ENCODE measurements at places on chromosomes 11 and 22.
A peak's percentile ranks its signal among the peaks of the same experiment; 100 is the strongest.

- no peak for DNase-seq
These were observed 104.5 kb downstream of the CHST1 start for GRCh38 chr11:45560913-45561281.

GRCh38 chr22:49699928-49700498 lies 127.7 kb downstream of the BRD1 start:
- DNase-seq = no peak

DNA sequence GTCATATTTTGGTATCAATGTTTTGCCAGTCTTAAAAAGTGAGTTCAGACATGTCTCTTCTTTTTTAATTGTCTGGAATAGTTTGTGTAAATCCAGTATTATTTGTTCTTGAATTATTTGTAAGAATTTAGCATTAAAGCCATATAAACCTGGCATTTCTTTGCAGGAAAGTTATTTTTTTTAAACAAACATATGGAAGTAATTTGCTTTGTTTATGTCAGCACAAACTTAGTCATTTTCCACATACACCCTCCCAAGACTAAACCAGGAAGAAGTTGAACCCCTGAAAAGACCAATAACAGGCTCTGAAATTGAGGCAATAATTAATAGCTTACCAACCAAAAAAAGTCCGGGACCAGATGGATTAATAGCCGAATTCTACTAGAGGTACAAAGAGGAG lies 9.1 kb upstream of the CCDC81 start:
- DNase-seq = no peak

GRCh38 chr11:19711911-19712280 lies 741 bp upstream of the NAV2 start:
- no peak for DNase-seq

GRCh38 chr11:119486016-119486415 lies 63.0 kb upstream of the THY1 start:
- no peak for DNase-seq

- no peak for DNase-seq
These were observed 56.8 kb downstream of the C22orf31 start for GRCh38 chr22:29004647-29005371.

- DNase-seq = peak; percentile 83
These were observed 35.8 kb downstream of the MAML2 start for GRCh38 chr11:96306933-96307775.

DNA sequence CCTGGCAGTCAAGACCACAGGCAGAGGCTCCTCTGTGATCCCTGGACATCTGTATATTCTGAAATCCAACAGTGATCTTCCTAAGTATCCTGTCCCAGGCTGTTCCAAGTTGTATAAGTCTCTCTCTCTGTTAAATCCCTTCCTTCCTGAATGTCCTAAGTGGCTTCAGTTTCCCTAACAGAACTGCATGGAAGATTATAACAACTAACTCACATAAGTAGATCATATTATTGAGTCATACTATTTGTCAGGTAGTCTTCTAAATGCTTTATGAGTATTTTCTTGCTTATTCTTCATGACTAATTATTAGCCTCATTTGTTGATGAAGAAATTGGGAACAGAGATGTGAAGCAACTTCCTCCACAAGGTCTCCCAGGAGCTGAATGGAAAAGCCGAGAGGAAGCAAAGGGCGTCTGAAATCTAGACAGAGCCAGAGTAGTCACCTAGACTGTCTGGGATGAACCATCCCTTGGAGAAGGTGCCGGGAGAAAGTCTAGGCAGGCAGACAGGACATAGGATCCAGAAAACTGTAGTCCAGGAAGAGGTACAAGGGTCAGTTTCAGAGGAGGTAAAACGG lies 93.2 kb upstream of the FAT3 start:
- no peak for DNase-seq

DNA sequence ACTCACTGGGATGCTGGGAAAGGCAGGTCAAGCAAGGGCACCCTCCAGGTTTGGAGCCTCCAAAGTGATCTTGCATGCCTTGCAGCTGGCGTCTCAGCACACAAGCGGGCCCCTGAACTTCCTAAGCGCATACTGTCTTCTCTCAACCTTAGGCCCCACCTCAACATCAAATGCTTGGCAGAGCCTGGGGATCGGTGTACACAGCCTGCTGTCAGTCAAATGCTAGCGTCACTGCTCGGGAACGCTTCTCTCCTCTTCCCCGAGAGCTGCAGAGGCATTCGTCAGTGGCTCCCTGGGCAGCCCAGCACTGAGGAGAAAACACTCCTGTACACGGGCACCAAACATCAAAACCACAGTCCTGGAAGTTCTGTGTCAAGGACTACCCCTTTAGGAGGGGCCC lies 124.9 kb downstream of the C11orf58 start:
- no peak for DNase-seq

GRCh38 chr11:131246156-131246555 lies 124.3 kb upstream of the NTM start:
- no peak for DNase-seq

DNA sequence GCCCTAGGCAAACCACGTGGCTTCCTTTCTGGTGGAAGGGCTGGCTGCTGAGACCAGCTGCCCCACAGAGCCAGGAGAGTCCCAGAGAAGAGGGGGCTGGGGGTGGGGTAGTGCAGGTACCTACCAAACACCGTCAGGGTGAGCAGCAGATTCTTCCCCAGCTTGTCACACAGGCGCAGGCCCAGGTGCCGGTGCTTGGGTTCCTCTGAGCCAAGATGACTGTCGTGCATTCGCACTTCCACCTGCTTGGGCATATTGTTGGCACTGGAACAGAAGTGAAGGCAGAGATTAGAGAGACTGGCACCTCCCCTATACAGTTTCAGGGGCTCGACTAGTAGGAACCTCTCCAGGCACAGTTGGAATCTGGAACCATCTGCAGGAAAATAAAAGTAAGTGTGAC lies 102.1 kb downstream of the SLC1A2 start:
- no peak for DNase-seq

- peak; percentile 79 for DNase-seq
These were observed 124.3 kb downstream of the DBX1 start for GRCh38 chr11:20035701-20036601.

GRCh38 chr22:45162531-45162930 lies 1.2 kb upstream of the NUP50 start:
- DNase-seq = no peak

GRCh38 chr22:20036084-20036482 lies 15.2 kb downstream of the TANGO2 start:
- no peak for DNase-seq

DNA sequence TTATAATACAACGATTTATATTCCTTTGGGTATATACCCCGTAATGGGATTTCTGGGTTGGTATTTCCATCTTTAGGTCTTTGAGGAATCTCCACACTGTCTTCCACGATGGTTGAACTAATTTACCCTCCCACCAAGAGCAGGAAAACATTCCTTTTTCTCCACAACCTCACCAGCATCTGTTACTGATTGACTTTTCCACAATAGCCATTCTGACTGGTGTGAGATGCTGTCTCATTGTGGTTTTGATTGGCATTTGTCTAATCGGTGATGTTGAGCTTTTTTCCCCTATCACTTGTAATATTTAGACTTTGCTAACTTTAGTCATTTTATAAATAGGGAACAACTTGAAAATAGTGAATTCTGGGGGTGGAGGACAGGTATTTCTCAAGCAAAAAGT lies 58.1 kb downstream of the PPFIA1 start:
- no peak for DNase-seq

GRCh38 chr11:114148013-114148382 lies 88.5 kb downstream of the ZBTB16 start:
- DNase-seq = no peak

- DNase-seq = no peak
These were observed 124.6 kb downstream of the GRIA4 start for GRCh38 chr11:105734426-105734825.

GRCh38 chr11:64391839-64392238 lies 32.9 kb downstream of the RPS6KA4 start:
- DNase-seq = no peak

DNA sequence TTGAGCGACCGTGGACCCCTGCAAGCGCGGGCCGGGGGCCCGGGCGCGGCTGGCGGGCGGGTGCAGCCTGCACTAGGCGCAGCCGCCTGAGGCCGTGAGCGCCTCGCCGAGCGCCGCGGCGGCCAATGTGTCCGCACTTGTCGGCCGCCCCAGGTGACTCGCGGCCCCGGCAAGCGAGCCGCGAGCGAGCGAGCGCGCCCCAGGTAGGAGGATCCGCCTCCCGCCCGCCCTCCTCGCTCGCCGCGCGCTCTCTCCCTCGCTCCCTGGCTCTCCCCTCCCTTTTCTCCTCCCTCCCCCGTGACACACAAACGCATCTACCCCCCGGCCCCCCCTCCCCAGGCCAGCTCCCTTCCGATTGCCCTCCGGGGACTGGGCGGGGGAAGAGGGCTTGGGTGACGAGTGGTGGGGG lies at the start of gene WNT7B:
WNT7B (minus strand) TSS at position 160 of the 409 bp plus-strand sequence. CDS start 408 bp downstream, outside the sequence.
- peak; percentile 25 for DNase-seq

GRCh38 chr22:48719978-48720661 lies 1107.6 kb downstream of the BRD1 start:
- DNase-seq = no peak

DNA sequence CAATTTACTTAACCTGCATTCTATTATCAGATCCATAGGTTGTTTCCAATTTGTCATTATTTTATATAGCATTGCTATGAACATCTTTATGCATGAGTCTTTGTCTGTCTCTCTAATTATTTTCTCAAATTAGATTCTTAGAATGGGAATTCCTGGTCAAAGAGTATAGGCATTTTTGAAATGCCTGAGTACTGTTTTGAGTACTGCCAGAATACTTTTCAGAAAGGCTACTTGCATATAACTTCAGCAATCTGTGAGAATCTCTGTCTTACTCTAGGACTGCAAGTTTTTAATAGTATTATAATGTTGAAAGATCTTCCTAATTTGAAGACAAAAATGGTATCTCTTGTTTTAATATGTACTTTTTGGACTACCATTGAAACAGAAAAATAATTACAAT lies 56.6 kb downstream of the KCNC1 start:
- DNase-seq = no peak

DNA sequence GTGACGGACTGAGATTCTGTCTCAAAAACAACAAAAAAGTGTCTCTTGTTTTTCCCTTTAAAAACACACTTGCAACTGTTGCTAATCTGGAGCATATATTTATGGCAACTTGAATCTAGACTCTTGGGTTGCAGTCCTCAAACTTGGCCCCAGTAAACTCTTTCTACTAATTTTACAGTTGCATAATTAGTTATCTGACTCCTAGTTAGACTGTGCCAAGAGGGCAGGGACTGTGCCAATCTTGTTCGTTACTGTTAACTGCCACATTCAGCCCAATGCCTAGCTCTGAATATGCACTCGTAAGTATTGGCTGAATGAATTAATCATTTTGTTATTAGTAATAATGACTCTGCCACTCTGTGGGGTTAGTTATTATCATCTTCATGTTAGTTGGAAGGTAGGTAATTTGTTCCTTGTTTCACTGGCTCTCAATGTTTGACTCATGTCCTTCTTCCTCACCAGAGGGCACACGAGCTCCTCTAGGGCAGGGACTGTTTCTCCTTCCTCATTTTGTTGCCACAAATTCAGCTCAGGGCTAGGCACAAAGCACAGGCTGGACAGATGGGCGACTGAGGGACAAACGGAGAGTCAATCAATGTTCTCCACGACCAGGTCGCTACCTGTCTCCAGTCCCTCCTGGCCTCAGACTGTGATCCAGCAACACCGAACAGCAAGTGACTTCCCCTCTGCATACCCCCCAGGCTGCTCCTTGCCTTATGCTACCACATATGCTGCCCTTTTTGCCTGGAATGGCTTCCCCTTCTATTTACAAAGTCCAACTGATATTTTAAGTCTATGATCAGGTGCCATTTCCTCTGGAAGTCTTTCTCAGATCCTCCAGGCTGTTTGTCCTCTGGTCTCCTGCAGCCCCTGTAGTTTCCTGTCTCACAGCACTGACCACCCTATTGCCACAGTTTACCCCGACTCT lies 9.0 kb downstream of the CLPB start:
- DNase-seq = no peak

DNA sequence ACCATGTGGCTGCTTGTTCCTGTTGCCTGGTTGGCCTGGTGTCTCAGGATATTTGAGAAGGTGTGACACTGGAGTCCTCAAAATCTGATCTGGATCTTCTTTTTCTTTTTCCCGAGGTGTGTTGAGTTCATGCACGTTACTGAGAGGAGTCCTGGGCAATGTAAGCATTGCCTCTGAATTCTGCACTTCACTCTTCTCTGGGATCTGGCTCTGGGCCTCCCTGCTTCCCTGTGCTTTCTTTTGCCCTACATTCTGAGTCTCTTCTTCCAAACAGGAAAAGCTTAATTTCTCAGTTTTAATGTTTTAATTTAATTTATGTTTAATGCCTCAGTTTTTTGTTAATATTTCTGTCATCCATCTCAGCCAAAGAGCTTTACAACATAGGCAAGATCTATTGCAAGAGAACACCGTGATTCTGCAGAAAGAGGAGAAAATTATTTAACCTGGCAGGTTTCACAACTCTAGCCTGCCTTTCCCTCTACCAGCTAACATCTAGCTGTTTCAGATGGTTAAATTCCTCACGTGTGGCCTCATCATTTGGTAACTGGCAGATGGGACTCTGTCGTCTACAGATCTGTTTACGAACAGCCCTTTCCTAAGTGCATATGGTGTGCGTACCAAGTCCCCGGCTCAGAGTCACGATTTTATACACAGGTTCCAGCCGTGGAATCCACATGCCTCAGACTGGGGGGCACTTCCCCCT lies 24.7 kb downstream of the LDLRAD3 start:
- DNase-seq = no peak

DNA sequence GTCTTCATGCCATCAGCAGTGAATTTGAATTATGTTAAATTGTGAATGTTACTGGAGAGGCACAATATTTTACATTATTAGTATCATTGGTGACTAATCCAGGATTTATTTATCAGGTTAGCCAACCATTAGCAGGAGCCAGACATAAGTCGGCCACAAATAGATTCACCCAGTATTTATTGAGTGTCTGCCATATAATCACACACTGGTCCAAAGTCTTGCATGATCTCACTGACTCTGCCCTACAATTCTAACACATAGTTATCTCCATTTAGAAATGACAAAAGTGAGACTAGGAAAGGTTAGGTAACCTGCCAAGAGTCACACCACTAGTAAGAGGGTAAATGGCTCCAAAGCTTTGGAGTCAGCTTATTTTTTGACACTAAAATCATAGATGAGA lies 179.6 kb downstream of the BLID start:
- no peak for DNase-seq

DNA sequence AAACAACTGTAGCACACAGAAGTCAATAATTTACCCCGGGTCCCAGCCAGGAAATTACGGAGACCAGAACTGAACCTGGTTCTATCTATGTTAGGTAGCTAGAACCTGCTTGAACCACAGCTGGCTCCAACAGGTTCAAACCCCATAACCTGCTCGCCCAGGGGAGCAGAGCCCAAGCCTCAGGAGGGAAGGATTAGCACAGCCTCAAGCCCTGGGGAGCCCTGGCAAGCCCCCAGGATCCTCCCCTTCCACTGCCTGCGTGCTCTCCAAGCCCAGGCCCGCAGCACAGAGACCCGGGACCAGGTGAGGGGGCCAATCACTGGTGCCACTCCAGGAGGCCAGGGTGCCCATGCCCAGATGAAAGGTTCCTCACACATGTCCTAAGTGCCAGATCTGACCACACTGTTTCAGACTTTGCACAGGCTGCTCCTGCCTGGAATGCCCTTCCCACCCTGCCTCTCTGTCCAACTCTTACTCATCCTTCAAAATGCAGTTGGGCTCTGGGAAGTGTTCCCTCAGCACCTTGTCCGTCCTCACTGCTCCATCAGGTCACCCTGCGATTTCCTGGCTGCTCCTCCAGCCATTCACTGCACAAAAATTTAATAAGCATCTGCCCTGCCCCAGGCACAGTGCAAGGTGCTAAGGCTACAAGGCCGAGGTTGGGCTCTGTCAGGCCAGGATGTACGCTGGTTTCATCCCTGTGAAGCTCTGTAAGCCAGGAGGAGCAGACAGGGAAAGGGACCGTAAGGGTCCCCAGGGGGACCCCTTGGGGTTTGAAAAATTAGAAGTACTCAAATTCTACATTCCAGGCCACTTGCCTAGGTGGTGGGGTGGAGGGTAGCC lies 32.2 kb downstream of the ARRB1 start:
- no peak for DNase-seq

All from NCI-H774 (cell line).